Stimulated activated CD8-positive, alpha-beta memory T cell treated with anti-CD3 and anti-CD28 coated beads, Interleukin-4, amount 100 ng/mL, for 1 hour (primary cell): ENCODE measurements at places on chromosomes 7 and 10.

DNA sequence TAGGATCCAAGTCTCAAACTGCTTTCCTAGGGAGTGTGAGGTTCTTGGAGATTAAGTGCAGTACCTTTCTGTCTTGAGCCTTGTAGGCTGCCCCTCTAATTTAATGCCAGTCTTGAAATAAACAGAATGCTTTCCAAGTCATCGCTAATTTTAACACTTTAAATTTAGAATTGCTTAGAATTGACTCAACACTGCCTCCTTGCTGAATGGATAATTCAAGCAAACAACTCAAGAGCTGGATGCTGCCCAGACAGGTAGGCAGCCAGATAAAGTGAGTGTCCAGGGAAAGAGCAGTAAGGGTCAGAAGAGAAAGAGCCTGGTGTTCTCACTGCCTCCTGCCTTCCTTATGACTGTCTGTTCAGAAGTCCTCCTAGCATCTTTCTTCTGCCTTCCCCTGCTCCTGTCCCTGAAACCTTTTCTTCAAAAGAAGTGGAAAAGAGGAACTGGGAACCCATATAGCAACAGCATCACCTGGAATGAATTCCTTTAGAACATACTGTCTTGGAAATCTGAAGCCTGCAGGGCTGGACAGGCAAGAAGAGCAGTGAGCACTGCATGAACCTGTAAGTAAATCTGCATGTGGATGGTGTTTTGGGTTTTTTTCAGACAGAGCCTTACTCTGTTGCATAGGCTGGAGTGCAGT lies 3.1 kb upstream of the GOT1 start:
- DNase-seq: no peak

DNA sequence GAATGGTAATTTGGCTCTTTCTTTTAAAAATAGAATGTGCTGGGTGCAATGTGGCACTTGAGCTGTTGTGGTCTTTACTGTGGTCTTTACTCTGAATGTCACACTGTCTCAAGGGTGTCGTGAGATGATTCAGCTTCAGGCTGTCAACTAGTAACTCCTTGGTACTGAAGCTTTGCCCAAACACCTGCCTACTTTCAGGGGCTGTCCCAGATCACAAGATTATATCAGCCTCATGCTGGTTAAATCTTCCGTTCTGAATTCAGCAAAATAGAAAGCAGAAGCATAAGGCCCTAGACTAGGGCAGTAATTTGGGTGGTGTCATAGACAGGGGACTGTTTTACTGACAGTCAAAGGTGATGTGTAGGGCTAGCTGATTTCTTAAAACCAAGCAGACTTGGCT lies 110.9 kb downstream of the BAMBI start:
- DNase-seq: no peak

- no peak for DNase-seq
Observed at GRCh38 chr7:98802088-98802780, 67.6 kb downstream of the TMEM130 start.

DNA sequence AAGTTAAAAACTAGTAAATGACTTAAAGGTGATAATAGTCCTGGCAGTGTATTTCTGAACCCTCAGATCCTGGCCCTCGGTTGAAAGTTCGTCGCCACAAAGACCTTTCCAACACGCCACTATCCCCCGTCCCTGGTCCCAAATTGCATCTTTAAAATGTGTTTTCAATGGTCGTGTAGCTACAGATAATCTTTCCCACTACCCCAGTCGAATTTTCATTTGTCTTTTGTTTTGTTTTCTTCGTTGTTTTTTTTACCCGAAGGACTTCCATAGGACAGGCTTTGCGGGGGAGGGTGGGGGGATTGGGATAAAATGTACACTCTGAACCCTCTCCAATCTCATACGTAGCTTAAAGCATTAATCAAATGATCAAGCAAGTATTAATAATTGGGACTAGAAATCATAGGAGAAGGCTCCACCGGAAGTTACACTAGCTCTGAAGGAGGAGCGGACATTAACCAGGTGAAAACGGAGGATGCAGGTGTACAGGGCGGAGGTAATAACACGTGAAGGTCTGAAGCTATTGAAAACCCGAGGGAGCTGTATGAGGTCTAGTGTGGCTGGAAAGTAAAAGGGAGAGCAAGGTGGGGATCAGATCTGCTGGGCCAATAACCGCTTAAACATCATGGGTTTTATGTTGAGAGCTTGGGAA lies 32.8 kb upstream of the PHF14 start:
- no peak for DNase-seq

DNA sequence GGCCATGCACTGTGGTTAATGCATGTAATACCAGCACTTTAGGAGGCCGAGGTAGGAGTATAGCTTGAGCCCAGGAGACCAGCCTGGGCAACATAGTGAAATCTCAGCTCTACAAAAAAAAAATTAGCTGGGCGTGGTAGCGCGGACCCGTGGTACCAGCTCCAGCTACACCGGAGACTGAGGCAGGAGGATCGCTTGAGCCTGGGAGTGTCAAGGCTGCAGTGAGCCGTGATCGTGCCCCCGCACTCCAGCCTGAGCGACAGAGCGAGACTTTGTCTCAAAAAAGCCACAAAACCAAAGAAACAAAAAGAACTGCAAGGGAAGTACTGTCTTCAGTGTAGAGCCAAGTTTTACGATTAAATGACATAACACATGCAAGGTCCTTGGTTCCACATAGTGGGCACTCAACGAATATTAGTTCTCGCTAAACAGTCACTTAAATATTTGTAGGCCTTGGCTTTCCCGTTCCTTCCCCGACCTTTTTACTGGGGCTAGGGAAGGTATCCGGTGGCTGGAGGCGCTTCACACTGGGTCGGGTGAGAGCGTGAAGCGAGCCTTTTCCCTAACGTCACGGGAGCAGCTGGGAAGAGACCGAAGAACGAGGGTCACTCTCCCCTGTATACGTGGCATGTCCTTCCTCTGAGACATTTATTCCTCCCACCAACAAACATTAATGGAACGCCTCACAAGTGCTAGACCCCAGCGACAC lies 993 bp upstream of the SND1 start:
- no peak for DNase-seq

DNA sequence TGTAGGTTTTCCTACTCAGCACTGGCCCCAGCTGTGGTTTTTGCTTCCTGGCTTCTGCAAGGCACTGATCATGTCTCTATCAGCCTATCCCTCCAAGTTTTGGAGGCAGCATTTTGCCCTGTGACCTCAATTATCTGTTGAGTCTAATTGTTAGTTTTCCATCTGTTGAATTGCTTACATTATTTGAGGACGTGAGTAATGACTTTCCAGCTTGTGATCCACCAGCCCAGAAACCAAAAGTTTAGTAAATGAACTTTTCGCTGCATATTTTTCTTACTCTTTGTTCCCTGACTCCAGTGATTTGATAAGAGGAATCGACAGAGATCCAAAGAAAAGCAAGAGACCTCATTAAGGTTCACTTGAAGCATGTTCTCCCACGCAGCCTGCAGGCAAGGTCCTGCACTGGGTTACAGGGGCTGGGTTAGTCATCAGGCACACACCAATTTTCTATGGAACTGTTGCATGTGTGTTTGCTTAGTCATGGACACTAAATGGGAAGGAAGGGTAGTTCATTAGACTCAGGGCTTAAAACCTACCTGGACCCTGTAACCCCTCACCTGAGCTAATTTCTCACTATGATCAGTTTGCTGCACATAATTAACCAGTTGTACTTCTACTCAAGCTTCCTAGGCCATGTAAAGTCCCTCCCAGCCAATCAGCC lies 57.2 kb downstream of the AKR1E2 start:
- no peak for DNase-seq

GRCh38 chr10:63760034-63760707 lies 239.0 kb downstream of the REEP3 start:
- no peak for DNase-seq

DNA sequence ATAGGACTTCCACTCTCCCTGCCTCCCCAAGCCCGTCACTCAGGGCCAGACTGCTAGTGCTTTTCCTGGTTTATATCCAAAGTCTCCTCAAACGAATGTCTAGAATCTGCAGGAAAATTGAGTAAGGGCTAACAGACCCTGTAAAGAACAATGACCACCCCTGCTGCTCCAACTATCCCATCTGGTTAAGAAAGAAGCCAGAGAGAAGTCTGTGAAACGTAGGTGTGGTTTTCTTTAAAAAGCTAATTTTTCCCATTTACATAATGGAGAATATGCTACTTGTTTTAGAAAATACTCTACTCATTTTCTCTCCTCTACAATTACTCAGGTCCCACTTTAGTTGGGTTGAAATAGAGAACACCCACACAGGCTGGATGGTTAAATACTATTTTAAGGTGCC lies 72.5 kb downstream of the FAM13C start:
- no peak for DNase-seq

GRCh38 chr7:5695727-5696345 lies 85.6 kb downstream of the RNF216 start:
- no peak for DNase-seq

DNA sequence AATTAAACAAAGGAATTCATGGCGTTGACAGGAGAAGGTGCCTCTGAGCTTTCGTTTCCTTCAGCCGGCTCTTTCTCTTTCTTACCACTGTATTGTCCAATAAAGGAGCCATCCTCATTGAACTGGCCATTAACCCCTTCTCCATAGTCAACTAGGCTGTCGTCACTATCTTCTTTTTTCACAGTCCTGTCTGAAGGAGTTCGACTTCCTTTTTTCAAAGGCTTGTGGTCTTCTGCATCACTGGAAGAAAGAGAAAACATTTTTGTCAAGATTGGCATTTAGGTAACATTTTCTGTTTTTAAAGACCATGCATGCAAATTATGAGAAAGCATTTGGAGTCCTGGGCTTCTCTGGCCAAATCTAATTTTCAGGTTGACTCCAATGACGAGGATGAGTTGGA lies 19.7 kb upstream of the LAMB4 start:
- DNase-seq: no peak

- DNase-seq: no peak
Observed at GRCh38 chr7:50069613-50070012, 23.4 kb downstream of the ZPBP start.

GRCh38 chr10:101897633-101898032 lies 54.0 kb upstream of the KCNIP2 start:
- DNase-seq: no peak

DNA sequence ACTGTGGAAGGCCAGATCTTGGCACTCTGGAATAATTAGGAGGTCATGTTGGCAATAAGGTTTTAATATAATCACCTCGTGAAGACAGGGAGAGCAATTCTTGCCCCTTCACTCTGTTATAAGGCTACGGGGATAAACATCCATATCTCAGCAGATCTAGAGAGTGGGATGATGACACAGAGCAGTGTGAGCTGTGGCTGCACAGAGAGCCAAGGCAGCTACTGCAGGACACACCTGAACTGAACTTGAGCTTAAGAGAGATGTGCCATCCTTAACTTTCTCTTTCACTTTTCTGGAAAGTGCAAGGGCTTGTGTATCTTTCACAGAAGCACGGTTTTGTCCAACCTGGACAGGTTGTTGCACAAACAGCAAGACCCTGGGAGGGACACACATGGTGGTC lies 174.7 kb downstream of the GATA3 start:
- no peak for DNase-seq

DNA sequence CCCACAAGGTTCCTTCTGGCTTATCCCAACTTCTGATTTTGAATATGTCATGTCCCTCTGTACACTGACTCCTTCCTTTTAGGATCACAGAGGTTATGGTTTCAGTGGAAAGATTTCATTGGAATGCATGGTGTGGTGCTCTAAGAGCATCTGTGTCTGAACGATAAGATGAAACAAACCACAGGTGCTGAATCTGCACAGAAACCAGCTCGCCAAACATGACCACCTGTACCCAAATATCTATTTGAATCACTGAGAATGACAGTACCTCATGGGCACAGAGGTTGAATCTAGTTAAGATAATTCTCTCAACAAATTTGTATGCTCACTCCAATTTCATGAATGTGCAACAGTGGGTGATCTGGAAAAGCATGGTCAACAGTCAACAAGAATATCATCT lies 105.3 kb downstream of the DGKI start:
- no peak for DNase-seq

DNA sequence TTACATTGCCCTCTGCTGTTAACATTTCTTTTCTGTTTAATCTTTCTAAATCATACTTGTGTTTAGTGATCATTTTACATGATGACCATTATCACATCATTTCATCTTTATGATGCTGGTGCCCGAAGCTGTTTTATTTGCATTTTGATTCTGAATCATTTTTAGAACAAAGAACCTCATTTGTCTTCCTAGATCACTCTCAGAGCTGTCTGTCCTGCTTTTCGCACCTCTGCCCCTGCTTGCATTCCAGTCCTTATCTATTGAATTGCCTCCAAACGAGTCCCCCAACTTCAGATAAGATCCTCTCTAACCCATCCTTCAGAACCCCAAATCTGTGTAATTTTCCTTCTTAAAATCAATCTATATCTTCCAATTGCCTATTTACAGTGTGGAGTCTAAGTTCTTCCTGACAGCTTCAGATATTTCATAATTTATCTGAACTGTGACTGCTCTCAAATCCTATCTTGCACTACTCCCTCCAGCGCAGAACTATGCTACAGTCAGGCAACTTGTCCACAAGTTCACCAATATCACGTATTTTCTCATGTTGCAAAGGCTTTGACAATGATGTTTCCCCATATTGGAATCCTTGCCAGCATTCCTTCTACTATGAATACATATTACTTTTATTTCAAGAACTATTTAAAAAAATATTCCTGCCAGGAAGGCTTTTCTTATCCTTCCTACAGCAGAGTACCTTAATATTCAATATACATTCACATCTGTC lies 346.5 kb upstream of the CACNA2D1 start:
- DNase-seq: no peak

- no peak for DNase-seq
Observed at GRCh38 chr10:131198401-131198800, 113.1 kb downstream of the TCERG1L start.

GRCh38 chr10:22932626-22933370 lies 4.9 kb downstream of the ARMC3 start:
- no peak for DNase-seq

DNA sequence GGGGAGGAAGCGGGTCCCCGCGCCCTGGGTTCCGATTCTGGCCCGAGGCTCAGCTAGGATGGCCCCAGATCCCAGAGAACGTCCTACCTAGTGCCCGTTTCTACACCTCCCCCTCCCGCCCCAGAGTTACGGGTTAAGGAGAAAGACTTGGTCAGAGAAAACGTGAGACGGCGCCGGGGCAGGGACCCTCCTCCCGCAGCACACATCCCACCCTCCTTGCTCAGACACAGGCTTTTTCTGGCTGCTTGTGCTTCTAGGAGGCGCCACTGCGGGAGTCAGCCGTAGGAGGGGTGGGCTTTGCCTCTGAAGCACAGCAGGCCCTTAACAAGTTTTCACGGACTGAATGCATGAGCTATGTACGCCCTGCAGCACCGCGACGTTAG lies 104.9 kb upstream of the LEP start:
- DNase-seq: no peak

- no peak for DNase-seq
Observed at GRCh38 chr10:127971963-127972615, 65.2 kb downstream of the PTPRE start.
